ENCODE measurements at places on chromosomes 6 and 20.

- DNase-seq: no peak
Measured at GRCh38 chr20:58909585-58909984, 57.1 kb downstream of the GNAS start.

DNA sequence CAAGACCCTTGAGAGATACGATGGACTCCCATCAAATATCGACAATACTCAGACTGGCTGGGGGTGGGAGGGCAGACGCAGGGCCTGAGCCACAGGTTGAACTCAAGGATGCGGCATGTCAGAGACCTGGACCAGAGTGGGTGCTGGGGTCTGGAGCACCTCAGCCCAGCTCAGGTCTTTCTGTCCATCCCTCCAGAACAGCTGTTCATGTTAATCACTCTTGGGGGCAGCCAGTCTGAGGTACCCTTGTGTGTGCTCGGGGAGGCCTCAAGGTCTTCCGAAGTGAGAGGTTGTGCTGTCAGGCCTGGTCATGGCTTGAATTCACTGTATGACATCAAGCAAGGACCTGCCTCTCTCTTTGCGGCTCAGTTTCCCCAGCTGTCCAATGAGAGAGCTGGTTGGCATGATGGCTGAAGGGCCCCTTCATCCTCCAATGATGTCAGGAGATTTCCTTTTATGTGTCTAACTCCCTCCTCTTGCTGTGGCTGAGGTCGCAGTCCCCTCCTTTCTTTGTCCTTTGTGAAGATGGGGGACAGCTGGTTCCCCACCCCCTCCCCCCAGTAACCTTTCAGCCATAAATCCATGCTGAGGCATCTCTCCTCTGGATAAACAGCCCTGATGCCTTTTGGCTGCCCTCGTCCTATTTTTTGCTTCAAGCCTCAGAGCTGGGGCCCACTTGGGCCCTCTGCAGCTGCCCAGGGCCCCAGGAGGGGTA lies 15.3 kb downstream of the MYH7B start:
- DNase-seq: no peak

DNA sequence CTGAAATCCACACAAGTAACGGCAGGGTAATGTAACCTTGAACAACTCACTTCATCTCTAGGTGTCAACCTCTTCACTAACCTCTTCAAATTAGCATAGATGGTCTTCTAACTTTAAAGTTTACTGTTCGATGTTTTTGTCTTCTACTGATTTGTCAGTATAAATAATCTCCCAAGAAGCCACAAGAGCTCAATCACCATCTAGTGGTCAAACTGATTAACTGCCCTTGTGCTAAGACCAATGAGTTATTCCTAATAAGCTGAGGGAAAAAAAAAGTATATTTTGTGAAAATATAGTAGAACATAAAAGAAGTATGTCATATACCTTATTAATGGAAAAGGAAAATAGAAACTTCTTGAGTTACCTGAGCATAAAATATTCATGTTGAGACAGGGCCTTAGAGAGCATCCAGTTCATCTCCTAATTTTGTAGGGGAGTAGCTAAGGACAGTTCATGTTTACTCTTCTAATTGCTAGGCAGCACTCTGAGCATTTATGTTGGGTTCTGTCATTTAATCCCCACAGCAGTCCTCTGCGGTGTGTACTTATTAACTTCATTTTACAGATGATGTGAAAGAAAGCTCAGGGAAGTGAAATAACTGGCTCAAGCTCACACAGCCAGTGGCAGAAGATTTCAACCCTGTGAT lies 317.1 kb downstream of the ESR1 start:
- DNase-seq: peak; percentile 74

DNA sequence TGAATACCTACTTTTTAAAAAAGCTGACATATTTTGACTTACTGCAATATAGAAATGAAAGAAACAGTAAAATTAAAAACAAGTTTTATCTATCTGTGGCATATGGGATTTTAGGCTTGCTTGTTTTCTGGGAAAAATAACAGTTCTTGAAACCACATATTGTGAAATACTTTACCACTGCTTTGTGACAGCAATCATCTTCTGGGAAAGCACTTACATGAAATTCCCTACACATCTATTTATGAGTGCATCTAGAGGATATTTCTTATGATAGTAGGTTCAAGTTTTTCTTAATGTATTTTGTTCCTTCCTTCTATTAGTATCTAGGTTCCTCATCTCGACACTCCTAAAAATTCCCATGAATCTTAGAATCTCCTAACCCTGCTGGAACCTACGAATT lies 75.2 kb downstream of the STXBP5 start:
- no peak for DNase-seq

DNA sequence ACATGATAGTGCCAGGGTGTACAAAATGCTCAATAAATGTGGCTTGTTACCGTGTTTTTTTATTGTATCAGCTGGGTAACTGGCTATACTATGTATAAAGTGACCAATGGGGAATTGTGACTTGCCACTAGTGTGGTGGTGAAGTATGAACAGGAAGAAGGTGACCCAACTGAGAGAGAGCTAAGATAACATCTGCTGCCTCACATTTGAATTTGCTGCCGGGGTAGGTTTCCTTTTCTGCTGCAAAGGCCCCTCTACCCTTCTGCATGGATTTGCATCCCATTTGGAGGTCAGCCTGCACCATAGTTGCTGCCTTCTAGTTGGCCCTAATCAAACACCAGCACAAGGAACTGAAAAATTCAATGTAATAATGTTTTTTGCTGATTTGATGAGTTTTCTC lies 24.1 kb downstream of the IL17A start:
- peak; percentile 13 for DNase-seq

DNA sequence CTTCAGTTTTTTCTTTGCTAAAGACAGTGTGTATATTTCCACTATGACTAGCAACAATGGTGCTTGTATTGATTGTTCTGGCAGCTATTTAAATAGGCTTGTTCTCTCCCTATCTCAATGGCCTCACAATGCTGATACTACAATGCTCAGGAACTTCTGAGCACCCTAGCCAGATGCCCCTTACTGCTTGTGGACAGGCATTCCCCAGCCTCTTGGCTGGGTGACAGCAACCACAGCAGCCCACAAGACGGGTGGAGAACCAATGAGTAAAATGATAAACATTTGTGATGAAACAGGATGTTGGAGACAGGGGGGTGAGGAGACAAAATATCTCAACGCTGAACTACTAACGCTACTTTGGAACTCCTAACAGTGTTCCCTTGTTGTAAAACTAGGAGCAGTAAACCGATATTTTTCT lies 42.3 kb downstream of the HIVEP2 start:
- peak; percentile 96 for DNase-seq

GRCh38 chr20:23868321-23868720 lies 11.2 kb downstream of the CST5 start:
- DNase-seq: no peak

DNA sequence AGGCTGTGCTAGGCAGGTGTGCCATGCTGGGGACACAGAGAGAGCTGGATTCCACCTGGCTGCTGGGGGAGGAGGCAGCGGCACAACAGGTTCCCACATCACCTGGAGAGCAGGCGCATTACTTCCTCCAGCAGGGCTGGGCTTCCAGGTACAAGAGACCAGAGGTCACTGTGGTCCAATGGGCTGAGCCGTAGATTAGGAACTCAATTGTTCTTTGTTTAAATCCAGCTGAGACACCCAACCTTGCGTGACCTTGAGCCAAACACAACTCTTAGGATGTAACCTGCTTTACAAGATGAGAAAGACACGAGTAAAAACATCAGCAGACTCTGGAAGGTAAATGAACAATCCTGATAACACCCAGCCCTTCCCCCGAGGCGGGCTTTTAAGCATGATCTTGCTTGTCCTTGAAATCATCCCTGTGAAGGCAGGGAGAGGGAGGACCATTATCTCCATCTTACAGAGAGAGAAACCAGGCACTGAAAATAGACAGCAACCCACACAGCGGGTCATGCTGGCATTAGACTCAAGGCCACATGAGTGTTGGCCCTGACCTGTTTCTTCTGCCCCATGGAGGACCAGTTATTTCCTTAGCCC lies 216.5 kb upstream of the RREB1 start:
- no peak for DNase-seq

DNA sequence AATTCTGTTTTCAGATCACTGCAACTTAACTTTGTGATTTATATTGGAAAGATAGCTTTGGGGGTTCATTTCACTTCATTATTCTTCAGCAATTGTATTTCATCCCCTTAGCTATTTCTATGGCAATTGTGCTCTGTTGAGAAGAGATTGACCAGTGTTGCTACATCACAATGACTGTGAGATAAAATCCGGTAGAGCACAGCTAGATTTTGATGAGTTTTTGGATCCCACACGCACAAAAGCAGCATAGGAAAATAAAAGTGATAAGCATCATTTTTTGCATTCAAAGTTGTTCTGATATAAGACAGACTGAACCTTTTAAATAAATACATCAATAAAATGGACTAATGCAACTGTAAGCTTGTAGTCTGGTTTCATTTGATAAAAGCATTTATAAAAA lies 734.8 kb downstream of the KIF16B start:
- no peak for DNase-seq

DNA sequence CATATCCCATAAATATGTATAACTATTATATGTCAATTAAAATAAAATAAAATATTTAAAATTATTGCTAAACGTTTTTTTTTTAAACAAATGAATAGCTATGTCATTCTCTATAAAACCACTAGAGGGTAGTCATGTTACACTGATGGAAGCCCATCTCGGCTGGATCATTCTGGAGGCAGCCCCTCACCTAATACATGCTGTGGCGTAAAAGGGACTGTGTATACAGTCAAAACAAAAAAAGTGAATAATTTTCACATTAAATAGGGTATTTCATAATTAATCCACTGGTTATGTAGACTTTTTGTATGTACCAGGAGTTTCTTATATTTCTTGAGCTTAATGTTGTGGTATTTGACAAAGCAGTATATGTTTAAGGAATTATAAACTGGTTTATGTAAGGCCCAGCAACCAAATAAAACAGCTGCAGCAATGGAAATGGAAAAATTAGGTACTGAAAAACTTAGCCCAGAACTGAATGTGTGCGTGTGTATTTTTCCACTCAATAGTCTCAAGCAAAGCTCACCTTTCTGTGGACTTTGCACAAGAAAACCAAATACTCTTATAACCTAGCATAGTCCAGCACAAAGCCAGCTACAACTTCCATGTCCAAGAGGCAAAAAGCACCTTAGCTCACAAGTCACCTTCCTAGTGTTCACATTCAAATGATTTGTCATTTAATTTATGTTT lies 81.7 kb downstream of the COL9A1 start:
- peak; percentile 62 for DNase-seq

DNA sequence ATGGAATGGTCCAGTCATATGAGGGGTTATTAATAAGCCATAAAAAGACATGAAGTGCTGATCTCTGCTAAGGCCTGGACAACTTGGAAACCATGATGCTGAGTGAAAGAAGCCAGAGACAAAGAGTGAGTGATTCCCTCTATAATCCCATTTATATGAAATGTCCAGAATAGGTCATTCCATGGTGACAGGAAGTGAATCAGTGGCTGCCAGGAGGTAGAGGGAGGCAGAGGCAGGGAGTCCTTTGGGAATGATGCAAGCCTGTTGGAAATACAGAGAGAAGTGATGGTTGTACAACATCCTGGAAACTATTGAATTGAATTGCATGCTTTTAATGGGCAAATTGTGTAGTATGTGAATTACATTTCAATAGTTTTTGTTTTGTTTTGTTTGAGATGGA lies 26.4 kb downstream of the ANKRD60 start:
- DNase-seq: no peak

DNA sequence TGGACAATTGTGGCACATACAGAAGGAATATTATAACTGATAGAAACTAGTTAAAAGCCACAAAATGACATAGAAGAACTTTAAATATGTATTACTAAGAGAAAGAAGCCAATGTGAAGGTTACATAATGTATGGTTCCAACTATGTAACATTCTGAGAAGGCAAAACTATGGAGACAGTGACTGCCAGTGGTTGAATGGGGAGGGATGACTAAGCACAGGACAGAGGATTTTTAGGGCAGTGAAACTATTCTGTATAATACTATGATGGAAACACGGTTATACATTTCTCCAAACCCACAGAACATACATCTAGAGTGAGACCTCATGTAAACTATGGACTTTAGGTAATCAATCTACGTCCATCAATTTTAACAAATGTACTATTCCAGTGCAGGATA lies 22.4 kb downstream of the SYNCRIP start:
- DNase-seq: no peak

GRCh38 chr6:75819776-75820487 lies 70.9 kb downstream of the MYO6 start:
- no peak for DNase-seq

- DNase-seq: no peak
Measured at GRCh38 chr6:125009578-125009977, 47.3 kb downstream of the RNF217 start.

DNA sequence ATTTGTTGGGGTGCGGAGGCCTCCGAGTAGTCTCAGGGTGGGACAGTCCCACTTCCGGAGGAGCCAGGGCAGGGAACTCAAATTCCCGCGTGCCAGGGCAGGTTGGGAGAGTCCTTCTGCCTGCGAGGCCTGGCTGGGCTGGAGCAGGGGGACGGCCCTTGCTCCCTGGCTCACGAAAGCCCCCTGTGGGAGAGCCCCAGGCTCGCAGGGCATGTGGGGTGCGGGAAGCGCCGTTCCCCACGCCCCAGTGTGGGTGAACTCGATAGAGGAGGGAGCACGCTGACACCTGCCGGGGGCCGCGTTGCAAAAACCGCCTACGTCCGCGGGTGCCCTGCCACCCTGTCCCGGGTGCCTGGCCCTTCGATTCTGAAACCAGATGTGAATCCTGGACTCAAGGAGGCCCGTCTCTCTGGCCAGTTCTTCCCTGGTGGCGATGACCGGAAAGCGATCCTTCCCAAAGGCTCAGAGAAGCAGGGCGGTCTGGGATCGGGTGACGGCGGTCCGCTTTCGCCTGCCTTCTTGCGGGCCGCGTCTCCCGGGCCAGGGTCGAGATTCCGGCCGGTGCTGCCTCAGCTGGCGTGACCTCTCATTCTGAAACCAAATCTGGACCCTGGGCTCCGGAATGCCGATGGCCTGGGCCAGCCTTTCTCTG lies 1846.5 kb upstream of the DEFB115 start:
- no peak for DNase-seq

DNA sequence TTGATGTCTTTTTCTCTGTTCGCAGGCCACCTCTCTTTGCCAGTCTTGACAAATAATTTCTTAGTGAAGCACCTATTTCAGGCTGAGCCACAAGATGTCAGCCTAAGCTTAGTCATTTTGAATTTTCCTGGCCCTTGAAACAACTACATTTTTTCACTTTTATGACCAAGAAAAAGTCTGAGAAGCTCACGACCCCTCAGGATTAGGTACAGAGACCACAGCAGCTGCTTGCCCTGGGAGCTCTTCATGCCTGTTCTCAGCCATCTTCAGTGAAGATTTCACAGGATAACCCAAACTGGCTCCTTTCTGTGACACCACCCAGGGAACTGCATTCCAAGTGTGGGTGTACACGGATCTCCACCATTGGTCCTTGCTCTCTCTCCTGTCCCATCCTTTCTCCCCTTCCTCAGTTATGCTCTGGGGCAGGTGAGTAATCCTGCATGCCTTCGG lies 38.4 kb upstream of the SPTLC3 start:
- peak; percentile 62 for DNase-seq

- peak; percentile 35 for DNase-seq
Measured at GRCh38 chr6:165662749-165663376, at the start of gene PDE10A. Gene PDE10A (minus strand): TSS chr6:165663241. CDS start chr6:165662811, 430 bp downstream.

DNA sequence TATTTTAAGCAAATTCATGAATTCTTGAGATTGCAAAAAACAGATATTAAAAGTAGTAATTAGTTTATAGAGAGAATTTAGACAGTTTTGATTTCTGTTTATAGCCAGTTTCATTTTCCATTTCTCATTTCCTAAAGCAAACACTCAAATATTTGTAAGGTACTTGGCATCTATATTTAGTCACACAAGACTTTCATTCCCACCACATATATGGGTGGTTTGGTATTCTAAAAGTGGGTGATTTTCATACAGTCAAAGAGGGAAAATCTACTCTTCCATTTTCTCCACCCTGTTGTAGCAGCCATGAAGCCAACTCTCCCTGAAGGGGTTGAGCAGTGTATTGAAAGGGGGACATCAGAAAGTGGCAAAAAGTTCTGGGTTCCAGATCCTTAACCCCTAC lies 181.1 kb upstream of the SUPT3H start:
- no peak for DNase-seq

Data from hematopoietic multipotent progenitor cell treated with erythropoietin and hydrocortisone succinate and interleukin-3 and kit ligand, for 4 days (in vitro differentiated cells).